ENCODE measurements at places on chromosomes 7 and 10. TPM values are rescaled to one million over a fixed set of nuclear protein-coding genes. Genes with fewer than 3 reads are reported as not detected.

GRCh38 chr10:27104919-27105318 lies 4.6 kb upstream of the ANKRD26 start:
- H3K36me3 ChIP-seq: no peaks in the 10 kb centered on the region
- no peak overlapping the region for H3K27ac ChIP-seq
- no peaks in the 10 kb centered on the region for H3K27me3 ChIP-seq
- H3K4me3 ChIP-seq: no peak overlapping the region

- no peak overlapping the region for H3K27ac ChIP-seq
- no peak for DNase-seq
- H3K36me3 ChIP-seq: no peaks in the 10 kb centered on the region
- H3K27me3 ChIP-seq: no peaks in the 10 kb centered on the region
Observed at GRCh38 chr10:81866753-81867152, 8.2 kb upstream of the NRG3 start.

DNA sequence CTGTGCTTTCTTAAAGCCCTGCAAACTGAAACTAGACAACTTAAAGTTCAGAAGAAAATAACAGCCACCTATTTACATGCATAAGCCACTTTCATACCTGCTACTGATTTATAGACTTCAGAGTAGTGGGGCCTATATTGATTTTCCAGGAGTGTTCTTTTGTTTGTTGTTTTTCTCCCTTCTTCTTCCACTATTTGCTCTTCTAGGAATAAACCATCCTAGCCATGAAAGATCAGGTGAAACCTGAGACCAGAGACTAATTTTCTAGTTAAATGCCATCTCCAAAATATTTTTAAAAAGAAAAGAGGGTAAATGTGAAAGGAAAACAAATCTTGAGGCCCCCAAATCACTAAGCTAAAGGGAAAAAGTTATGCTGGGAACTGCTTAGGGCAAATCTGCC lies 72.4 kb upstream of the C1GALT1 start:
- H3K27ac ChIP-seq: no peak overlapping the region
- no peak for DNase-seq

- DNase-seq: no peak
- no peaks in the 10 kb centered on the region for H3K4me1 ChIP-seq
- no peak overlapping the region for H3K27ac ChIP-seq
- H3K36me3 ChIP-seq: no peaks in the 10 kb centered on the region
Observed at GRCh38 chr10:269440-270074, 134.3 kb downstream of the ZMYND11 start.

HOXA7 gene
- not detected for polyA plus RNA-seq

CDC14C gene
- not detected for polyA plus RNA-seq

CACNB2 gene
- 0.36 TPM for polyA plus RNA-seq

DNA sequence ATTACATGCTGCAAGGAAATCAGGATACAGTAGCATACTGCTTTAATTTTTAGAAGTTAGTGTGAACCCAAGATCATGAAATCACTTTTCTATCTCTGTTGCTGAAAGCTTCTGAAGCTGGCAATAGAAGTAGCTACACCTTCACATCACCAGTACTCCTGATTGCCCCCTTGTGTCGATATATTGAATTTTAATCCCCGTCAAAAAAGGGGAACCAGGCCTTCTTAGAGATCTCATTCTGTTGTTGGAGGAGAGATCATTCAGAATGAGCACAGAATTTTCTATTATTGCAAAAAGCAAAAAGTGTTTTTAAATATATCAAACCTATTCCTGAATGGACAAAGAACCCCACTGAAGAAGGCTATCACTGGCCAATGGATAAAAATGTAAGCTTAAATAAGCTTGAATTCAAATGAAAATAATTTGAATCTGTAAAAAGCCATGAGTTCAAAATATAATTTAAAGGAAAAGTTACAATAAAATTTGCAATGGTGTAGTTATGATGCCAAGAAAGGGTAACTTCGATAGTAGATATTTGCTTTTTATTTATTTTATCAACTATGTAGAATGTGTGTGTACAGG lies 39.7 kb upstream of the TEX47 start:
- H3K27me3 ChIP-seq: no peaks in the 10 kb centered on the region
- no peak overlapping the region for H3K4me3 ChIP-seq
- H3K27ac ChIP-seq: no peak overlapping the region
- no peaks in the 10 kb centered on the region for H3K4me1 ChIP-seq
- DNase-seq: no peak

ACSM6 gene
- polyA plus RNA-seq: not detected

DNA sequence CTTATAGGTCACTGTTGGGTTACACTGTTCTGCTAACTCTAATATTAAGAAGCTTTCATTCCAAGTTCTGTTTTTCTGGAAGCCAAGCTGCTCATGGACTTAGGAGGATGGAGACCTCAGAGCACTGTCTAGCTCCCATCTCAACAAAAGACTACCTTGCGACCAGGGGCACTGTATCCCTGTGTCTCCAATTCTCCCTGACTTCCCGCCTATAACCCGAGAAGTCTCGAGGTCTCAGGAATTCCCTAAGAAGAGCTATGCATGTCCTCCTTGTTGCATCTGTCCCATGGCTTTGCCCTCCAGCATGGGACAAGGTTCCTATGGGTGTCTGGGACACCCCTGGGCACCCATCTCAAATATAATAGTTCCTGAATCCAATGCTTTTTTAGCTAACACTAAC lies 31.2 kb downstream of the BTBD16 start:
- no peaks in the 10 kb centered on the region for H3K36me3 ChIP-seq

ADCY1 gene
- polyA plus RNA-seq: 0.02 TPM

DNA sequence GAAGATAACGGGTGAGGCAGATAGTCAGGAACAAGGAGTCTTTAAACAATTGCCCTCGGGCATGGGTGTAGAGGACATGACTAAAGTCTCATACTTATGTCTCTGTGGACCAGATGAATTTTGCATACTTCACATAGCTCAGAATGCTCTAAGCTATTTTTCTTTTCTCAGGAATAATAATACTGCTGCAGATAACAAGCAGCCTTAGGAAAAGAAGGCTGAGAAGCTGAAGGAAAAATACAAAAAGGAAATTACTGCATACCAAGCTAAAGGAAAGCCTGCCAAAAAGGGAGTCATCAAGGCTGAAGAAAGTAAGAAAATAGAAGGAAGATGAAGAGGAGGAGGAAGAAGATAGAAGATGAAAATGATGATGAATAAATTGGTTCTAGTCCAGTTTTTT lies 13.4 kb upstream of the ERCC6 start:
- no peaks in the 10 kb centered on the region for H3K4me1 ChIP-seq
- H3K27me3 ChIP-seq: no peaks in the 10 kb centered on the region
- no peak for DNase-seq
- no peak overlapping the region for H3K4me3 ChIP-seq
- H3K36me3 ChIP-seq: no peaks in the 10 kb centered on the region

OPN4 gene
- polyA plus RNA-seq: not detected

- H3K27me3 ChIP-seq: no peaks in the 10 kb centered on the region
- no peak overlapping the region for H3K27ac ChIP-seq
- no peak for DNase-seq
- no peaks in the 10 kb centered on the region for H3K36me3 ChIP-seq
- H3K4me3 ChIP-seq: no peak overlapping the region
- no peaks in the 10 kb centered on the region for H3K4me1 ChIP-seq
Observed at GRCh38 chr7:1197997-1198625, 34.6 kb upstream of the UNCX start.

DNA sequence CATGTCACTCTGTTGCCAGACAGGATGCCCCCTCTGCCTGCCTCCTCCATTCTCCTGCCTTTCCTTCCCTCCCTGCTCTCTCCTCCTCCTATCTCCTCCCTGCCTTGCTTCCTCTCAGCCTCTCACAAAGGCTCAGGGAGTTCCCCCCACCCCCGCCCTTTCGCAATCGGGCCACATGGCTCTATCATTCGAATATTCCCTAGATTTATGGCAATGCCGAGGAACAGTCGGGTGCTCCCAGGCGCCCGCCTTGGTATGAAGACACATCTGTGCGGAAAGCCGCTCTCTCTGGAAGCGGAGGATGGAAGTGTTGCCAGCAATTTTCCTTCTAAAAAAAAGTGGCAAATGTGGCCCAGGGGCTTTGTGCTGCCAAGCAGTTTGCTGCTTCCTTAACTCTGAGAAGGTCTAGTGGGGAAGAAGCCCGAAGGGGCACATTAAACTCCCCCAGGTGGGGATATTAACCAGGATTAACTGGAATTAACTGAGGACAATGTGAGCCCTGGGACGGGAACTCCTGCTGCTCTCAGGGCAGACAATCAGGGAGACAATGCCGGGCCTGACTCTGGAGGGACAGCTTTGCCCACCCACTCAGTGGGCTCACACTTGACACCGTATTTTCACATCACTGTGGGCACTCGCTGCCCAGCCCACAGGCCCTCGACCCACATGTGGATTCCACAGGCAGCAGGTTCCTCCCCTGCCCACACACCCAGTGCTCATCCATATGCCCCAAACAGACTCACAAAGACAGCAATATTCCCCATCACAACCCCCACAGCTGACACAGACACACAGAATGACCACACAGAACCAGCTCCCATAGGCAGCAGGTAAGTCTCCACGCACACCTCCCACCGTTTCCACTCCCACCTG lies 88.4 kb upstream of the SMNDC1 start:
- H3K27ac ChIP-seq: no peak overlapping the region
- no peak overlapping the region for H3K4me3 ChIP-seq
- no peaks in the 10 kb centered on the region for H3K36me3 ChIP-seq
- H3K4me1 ChIP-seq: peaks cover 17% of the 10 kb centered on the region
- no peaks in the 10 kb centered on the region for H3K27me3 ChIP-seq
- no peak for DNase-seq

All from CD4-positive, alpha-beta memory T cell (primary cell).